T-helper 2 cell (primary cell): ENCODE measurements at places on chromosomes 12 and 14.

DNA sequence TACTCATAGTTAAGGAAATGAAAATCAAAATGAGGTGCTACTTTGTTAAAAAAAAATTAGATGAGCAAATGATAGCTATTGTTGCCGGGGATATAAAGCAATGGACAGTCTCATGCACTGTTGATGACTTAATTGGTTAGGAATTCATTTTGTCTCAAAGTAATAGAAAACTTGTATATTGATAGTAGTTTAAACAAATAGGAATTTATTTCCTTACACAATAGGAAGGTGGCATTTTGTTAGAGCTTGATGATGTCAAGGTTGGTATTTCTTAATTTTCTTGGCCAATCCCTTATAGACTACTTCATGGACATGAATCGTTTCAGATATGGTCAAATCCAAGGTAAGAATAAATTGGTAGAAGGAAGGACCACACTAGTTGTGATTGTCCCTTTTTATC is 7.8 kb downstream of the PRPF39 start:
- no peak for DNase-seq

- DNase-seq: no peak
These were observed 603 bp downstream of the PABPN1 start for GRCh38 chr14:23321572-23322547.

DNA sequence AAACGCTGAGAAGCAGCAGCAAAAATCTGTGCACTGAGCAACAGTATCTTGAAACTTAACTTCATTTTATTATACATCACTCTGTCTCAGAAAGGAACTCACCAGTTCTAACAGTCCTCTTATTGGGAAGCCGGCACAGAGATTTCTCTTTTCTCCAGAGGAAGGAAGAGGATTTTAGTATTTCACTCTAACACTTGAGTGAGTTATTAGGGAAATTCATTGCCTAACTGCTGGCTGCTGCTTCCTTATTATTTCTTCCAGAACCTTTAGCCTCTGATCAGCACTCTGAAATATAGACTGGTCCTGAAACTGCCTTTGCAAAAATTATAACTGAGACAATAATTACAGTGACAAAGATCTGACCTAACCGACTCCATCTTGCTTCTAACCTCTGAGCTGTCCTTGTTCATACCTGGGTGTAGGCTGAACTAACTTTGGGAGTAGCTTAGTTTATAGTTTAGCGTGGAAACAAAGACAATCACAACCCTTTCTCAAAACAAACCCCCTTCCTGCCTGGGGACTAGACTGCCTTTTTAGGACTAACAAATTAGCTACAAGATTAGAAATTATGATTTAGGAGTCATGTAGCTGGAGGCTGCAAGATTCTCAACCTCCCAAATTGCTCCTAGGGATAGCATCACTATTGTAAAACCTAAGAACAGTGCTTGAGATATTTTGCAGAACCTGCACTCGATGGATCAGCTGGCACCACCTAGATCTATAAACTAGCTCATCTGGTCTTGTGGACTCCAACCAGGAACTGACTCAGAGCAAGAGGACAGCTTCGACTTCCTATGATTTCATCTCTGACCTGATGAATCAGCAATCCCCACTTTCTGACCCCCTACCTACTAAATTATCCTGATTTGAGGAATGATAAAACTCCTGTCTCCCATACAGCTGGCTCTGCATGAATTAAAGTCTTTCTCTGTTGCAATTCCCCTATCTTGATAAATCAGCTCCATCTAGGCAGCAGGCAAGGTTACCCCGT is 117.5 kb downstream of the DYRK2 start:
- no peak for DNase-seq

GRCh38 chr12:70721656-70722357 is 84.6 kb upstream of the PTPRB start:
- DNase-seq: no peak

DNA sequence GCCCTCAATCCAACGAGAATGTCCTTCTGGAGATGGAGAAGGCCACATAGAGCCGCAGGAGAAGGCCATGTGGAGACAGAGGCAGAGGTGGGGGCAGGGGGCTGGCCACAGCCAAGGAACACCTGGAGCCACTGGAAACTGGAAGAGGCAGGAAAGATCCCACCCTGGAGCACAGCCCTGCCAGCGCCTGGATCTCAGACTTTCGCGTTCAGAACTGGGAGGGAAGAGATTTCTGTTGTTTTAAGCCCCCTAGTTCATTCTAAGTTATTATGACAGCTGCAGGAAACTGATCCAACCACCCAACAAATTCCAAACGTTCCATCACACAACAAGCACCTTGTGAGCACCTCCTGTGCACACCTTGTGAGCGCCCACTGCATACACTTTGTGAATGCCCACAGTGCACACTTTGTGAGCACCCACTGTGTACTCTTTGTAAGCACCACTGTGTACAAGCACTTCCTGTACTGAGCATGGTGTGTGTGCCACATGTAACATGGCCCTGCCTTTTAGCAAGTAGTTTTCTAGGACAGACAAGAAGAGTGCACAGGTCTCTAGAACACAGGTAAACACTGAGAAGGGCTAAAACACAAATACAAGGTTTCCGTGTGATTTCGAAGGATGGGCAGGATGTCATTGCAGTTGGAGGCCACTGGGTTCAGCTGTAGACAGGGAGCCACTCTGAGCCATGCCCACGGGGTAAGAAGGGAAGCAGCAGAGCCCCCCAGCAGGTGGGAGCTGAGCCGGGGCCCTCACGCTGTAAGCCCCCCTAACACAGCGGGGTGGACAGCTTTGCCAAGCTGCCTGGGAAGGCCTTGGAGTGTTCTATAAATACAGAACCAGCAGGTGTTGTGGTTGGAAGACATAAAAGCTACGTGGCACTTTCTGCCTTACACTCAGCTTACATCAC is 15.4 kb downstream of the RIMBP2 start:
- no peak for DNase-seq

DNA sequence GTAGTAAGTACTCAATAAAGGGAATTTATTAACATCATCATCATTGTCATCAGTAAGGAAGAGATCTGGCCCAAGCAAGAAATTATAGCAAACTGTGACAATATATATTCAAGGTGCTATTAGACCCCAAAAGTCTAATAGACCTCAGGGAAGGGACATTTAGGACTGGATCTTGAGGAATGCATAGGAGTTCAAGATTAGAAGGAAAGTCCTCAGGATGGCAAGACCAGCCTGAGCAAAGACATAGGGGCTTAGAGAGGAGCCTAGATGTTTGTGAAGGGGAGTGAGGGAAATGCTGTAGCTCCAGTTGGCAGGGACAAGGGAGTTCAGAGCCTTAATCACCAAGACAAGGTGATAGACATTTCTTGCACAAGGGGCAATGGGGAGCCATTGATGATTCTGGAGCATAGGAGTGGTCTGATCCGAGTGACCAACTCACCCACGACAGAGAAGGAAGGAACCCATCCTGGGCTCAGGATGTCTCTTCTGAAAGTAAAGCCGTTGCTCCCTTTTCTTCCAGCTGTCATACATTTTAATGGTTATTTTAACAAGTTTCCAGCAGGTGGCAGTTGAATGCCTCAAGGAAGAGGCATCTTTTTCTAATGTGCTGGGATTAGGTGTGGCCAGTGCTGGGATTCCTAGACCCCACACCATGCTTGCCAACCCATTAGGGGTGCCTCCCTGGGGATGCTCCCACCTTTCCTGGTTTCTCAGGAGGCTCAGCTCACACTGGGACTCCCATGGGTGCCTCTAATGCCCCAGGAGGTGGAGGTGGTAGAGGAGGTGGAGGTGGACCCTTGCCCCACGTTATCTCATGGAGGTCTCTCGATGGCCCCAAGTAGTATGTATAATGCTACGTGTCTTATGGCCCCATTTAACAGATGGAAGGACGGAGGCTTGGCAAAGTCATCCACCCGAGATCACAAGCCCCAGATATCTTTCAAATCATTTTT is 37.8 kb downstream of the PHETA1 start:
- no peak for DNase-seq

GRCh38 chr14:74979442-74980397 is 23.0 kb upstream of the EIF2B2 start:
- DNase-seq: no peak

- DNase-seq: no peak
These were observed 2.8 kb upstream of the PELI2 start for GRCh38 chr14:56115334-56115870.

DNA sequence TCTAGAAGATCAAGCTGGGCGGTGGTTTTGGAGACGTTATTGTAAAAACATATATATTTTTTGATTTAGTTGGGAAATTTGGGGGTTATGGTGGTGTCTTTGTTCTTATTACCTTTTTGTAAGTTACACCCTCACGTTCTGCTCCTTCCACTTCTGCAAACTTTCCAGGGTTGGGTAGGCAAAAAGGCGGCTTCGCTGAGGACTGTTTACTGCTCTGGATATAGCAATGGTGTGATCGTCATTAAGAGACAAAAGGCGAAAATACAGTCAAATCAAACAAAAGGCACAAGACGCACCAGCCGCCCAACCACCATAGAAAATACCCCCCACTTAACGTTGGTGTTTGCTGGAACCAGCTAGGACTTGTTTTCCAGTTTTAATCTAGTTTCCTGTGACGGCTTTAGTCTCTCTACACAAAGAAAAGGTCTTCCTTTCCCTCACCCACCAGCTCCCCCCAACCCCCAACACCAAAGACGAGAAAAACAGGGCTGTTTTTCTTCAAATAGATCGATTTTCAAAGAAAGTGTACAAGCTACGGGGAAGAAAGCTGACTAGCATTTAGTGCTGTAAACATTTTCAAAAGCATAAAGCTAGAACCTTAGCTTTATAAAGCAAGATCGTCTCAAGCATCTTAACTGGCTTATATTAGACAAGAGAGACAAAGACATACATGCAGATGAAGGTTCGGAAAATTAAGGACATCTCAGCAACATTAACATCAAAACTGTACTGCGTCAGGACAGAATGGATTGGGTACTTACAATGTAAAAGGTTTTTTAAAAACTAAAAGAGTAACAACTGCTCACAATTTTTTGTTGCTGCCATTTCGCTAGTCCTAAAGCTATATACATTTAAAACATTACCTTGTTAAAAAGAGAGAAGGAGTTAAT is 2.0 kb upstream of the SETD1B start:
- DNase-seq: no peak

DNA sequence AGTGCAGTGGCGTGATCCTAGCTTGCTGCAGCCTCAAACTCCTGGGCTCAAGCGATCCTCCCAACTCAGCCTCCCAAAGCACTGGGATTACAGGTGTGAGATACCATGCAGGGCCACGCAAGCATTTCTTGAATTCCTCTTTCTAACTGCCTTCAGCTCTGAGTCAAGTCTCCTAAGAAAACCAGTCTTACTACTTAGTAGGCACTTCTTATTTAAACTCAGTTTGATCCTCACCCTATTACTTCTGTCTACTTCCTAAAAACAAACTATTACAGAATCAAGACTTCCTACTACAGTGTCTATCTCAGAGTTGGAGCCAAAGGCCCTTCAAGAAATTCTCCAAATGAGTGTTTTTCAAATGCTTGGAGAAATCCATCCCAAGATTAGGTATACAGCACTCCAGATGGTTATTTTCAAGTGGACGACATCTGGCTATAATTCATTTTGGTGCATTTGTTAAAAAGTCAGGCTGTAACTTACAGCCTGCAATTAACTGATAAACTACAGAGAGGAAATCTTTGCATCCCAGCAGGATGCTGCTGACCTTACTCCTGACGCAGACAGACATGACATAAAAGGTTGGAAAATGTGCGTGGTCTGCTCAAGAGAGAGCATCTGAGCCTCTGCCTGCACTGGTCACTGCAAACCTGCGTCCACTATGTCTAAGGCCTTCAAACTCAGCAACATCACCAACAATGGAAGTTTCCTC is 34.7 kb downstream of the SSH1 start:
- DNase-seq: no peak

GRCh38 chr12:128178565-128178964 is 88.4 kb upstream of the TMEM132C start:
- DNase-seq: no peak

GRCh38 chr12:127324681-127325080 is 942.3 kb upstream of the TMEM132C start:
- DNase-seq: no peak

DNA sequence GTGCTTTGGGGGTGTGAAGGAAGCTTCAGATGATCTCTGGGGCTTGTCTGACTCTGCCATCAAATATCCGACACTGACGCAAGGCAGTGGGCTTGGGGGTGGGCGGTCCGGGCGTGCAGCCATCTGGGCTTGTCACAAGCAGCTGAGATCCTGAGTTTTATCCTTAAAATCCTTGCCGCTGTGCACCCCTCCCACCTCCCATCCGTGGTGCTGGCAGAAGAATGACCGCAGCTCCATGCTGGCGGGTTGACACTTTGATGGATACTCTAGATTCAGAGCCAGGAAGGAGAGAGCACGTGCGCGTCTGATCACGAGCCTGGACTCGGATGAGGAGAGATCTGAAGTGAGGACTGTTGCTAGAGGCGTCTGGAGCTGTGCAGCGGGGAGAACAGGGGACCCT is 3.0 kb downstream of the ZFYVE21 start:
- no peak for DNase-seq

DNA sequence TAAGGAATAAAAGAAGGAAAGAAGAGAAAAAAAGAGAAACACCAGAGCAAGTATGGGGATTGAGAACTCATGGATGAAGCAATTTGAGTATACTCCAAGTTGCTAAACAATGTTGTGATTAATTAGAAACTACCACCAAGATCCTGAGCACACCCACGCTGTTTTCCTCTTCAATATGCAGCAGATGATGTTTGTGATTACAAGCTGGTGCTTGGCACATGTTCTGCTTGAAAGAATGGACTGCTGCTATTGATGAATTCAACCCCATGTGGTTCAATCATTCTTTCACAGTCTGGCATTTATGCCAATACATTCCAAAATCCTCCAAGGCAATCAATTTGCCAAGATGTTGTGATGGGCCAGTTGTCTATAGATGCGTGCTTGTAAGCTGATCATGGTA is 146.8 kb downstream of the SLC2A13 start:
- DNase-seq: no peak

DNA sequence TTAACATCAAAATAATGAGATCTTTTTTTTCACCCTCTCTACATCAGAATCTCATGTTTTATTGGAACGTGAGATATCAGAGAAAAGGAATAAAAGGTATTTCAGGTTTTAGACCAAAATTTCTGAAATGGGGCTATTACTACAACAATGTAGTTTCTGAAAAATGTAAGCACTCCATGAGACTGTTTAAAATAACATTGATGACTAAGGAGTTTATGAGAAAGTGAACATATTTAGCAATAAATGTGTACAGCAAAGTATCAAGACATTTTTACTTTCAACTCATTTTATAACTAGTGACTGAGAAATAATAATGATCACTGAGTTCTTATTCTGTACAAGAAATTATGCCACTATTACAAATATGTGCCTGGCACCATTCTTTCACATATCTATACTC is 39.3 kb upstream of the ABCC9 start:
- DNase-seq: no peak

GRCh38 chr14:58541633-58542022 is 96.1 kb upstream of the DACT1 start:
- DNase-seq: no peak

DNA sequence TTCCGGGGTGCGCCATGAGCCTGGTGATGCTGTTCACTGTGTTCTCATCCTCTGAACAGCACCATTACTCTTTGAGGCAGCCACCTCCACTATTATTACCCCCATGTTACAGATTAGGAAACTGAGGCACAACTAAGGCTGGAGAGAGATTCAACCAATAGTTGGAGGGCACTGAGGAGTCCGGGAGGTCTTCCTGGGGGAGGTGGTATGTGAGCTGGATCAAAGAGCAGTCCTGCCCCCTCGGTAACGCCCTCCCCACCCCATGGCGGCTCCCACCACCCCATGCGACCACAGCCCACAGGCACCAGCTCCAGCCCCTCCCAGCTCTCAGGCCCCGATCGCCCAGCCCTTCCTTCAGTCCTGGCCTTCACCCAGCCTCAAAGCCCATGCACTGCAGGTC is 43.5 kb downstream of the SCARB1 start:
- DNase-seq: no peak

- no peak for DNase-seq
These were observed 32.8 kb downstream of the TSHR start for GRCh38 chr14:80988192-80988591.
